ENCODE measurements at places on chromosomes 4 and X.

- DNase-seq: no peak
Observed at GRCh38 chr4:27011401-27011800, 150.8 kb downstream of the STIM2 start.

- DNase-seq: peak; percentile 36
Observed at GRCh38 chrX:74613370-74614092, 893 bp downstream of the RLIM start.

DNA sequence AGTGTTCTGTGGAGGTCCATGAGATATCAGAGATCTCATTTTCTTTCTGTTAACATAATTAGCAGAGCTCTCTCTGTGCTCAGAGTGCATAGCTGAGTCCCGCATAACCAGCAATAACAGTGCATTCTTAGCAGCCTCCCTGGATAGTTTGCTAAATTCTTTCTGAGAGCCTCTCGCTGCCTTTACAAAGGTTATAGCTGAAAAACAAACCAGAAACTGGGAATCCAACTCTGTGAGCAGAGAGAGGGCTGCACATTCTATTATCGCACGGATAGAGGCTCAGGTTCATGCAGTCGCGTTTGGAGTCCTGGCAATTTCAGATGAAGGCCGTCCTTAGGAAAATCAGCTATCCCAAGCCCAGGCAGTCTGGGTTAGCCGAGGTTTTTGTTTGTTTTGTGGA, 1.2 kb downstream of the ENPP6 start:
- no peak for DNase-seq

GRCh38 chr4:21753084-21753760, 195.3 kb downstream of the KCNIP4 start:
- no peak for DNase-seq

- DNase-seq: no peak
Observed at GRCh38 chr4:110849461-110849860, 226.6 kb upstream of the PITX2 start.

DNA sequence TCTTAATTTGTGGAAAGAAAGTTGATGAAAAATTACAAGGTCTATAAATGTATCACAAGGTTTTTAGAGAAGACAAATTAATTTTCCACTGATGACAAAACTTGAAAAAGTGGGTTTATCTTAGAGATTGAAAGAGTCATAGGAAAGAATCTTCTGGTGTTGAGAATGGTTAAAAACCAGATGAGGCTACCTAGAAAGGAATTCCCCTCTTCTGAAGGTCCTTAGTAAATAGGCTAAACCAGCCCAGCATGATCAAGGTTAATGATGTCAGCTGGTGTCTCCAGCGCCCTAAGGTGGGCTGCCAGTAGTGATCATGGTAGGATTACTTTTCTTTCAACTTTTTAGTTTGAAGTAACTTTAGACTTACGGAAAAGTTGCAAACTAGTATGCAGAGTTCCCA, 71.8 kb upstream of the PGRMC2 start:
- DNase-seq: no peak

- DNase-seq: no peak
Observed at GRCh38 chr4:182193311-182193710, 49.9 kb upstream of the TENM3 start.

Measured in NCI-H2029 treated with DMSO at 0.1 percent for 48 hours (cell line).